ENCODE measurements at places on chromosomes 4 and X. TPM values are rescaled to one million over a fixed set of nuclear protein-coding genes. Genes with fewer than 3 reads are reported as not detected.
A peak's percentile ranks its signal among the peaks of the same experiment; 100 is the strongest.

MAP9 gene
- total RNA-seq = 22.4 TPM

CLDN22 gene
- total RNA-seq = not detected

MAGEA8 gene
- not detected for total RNA-seq

AGTR2 gene
- 6.0 TPM for total RNA-seq

OPRPN gene
- not detected for total RNA-seq

MFAP3L gene
- 2.3 TPM for total RNA-seq

ELF2 gene
- total RNA-seq = 58.2 TPM

GRCh38 chrX:107677909-107678308 lies 49.6 kb downstream of the PRPS1 start:
- no peaks in the 10 kb centered on the region for H3K36me3 ChIP-seq
- no peak overlapping the region for H3K27ac ChIP-seq
- no peak overlapping the region for H3K4me3 ChIP-seq

- no peak overlapping the region for H3K4me3 ChIP-seq
- DNase-seq = no peak
- H3K27me3 ChIP-seq = no peaks in the 10 kb centered on the region
Observed at GRCh38 chr4:76606645-76607265, 171.7 kb downstream of the SHROOM3 start.

DNA sequence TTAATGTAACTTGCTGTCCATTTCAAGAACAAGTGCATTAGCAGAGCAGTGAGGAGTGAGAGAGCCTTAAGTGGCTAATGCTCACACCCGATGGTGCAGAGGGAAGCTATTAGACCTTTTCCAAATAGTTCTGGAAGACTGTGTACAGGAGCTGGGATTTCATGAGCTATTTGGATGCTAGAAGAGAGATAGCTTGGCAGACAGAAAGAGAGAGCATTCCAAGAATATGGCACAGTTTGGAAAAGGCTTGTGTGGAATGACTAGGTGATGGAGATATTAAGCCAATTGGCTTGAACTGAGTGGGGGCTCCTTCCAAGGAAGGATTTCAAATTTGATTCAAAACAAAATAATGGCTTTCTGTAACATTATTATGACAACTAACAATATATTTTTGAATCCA lies 1097.2 kb upstream of the TENM3 start:
- H3K4me3 ChIP-seq = no peak overlapping the region
- H3K36me3 ChIP-seq = no peaks in the 10 kb centered on the region
- H3K4me1 ChIP-seq = peaks cover 32% of the 10 kb centered on the region

DNA sequence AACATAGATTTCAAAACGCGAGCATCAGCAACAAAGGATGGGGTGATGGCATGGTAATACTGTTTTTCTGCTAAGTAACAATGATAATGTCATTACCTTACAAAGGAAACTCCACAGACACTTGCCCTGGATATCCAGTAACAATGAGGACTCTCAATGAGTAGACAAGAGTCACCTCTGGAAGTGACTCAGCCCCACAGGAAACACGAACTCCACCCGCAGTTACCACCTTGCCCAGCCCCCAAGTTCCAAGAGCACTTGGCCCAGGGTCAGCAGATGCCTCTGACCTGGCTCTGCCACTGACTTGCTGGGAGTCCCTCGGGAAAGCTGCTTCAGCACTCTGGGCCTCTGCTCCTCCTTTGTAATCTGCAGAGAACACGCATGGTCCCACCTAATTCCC lies 110.3 kb upstream of the MAP3K15 start:
- no peaks in the 10 kb centered on the region for H3K36me3 ChIP-seq
- H3K4me1 ChIP-seq = peaks cover 21% of the 10 kb centered on the region
- no peak overlapping the region for H3K27ac ChIP-seq

- H3K36me3 ChIP-seq = no peaks in the 10 kb centered on the region
- peak within 1 kb of the TSS; percentile 65 for H3K4me3 ChIP-seq
- H3K27me3 ChIP-seq = peaks cover 56% of the 10 kb centered on the region
- H3K27ac ChIP-seq = no peak within 1 kb of the TSS
- H3K4me1 ChIP-seq = no peaks in the 10 kb centered on the region
Observed at GRCh38 chrX:148500423-148501385, at the start of gene AFF2. Gene AFF2 (plus strand): TSS chrX:148500617. CDS start chrX:148501098, 481 bp downstream.

- H3K27me3 ChIP-seq = no peaks in the 10 kb centered on the region
- H3K36me3 ChIP-seq = peaks cover 12% of the 10 kb centered on the region
- no peaks in the 10 kb centered on the region for H3K4me1 ChIP-seq
- no peak overlapping the region for H3K27ac ChIP-seq
Observed at GRCh38 chrX:7261672-7262332, 113.8 kb upstream of the PUDP start.

DNA sequence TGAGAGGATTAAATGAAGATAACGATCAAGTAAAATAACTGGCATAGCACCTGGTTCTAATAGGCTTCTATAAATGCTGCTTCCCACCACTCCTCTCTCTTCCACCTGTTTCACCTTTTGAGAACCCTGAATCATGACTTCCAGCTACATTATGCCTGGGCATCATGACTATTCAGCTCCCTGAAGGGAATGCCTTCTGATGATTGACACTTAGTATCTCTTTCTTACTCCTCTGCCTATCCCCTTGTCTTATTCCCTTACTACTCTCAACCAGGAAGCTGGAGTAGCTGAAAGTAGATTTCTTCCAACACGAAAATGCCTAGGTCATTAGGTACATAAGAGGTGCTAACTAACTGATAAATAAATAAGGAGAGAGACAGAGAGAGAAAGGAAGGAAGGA lies 24.7 kb upstream of the CXCL8 start:
- no peaks in the 10 kb centered on the region for H3K4me1 ChIP-seq
- no peaks in the 10 kb centered on the region for H3K36me3 ChIP-seq
- H3K27me3 ChIP-seq = no peaks in the 10 kb centered on the region
- no peak overlapping the region for H3K4me3 ChIP-seq

DNA sequence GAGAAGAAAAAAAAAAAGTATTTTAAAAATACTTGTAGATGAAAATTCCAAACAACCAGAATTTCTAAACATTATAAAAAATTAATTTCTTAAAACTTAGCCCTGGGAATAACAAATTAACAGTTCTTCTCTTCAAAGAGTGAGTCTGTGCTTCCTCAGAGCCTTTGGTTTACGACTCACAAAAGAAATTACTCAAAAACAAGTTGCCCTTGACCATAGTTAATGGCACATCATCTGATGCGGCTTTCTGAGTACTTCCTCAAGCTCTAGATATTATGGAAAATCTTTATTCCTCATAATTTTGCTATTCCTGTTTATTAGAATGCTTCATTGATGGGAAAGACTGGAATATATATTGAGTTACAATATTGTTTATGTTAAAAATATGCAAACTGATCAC lies 23.7 kb downstream of the TAPT1 start:
- DNase-seq = no peak
- no peak overlapping the region for H3K4me3 ChIP-seq
- no peak overlapping the region for H3K27ac ChIP-seq
- H3K27me3 ChIP-seq = no peaks in the 10 kb centered on the region
- no peaks in the 10 kb centered on the region for H3K36me3 ChIP-seq

GRCh38 chrX:123665197-123665596 lies 67.7 kb downstream of the THOC2 start:
- H3K4me3 ChIP-seq = no peak overlapping the region
- no peak for DNase-seq
- H3K36me3 ChIP-seq = peaks cover 40% of the 10 kb centered on the region
- H3K27ac ChIP-seq = no peak overlapping the region

GRCh38 chr4:69051576-69051943 lies 44.7 kb upstream of the UGT2B7 start:
- DNase-seq = no peak
- no peak overlapping the region for H3K27ac ChIP-seq
- no peaks in the 10 kb centered on the region for H3K36me3 ChIP-seq
- H3K4me1 ChIP-seq = peaks cover 6% of the 10 kb centered on the region

- H3K36me3 ChIP-seq = peaks cover 7% of the 10 kb centered on the region
- H3K4me1 ChIP-seq = peaks cover 19% of the 10 kb centered on the region
- no peak overlapping the region for H3K27ac ChIP-seq
- DNase-seq = no peak
- no peak overlapping the region for H3K4me3 ChIP-seq
- no peaks in the 10 kb centered on the region for H3K27me3 ChIP-seq
Observed at GRCh38 chr4:174538123-174538875, 16.0 kb upstream of the HPGD start.

All from mesothelial cell of epicardium (in vitro differentiated cells).